ENCODE measurements at places on chromosomes 16 and 17. TPM values are rescaled to one million over a fixed set of nuclear protein-coding genes. Genes with fewer than 3 reads are reported as not detected.

The IFI35 gene
- total RNA-seq, result 16.2 TPM

The BCO1 gene
- not detected for total RNA-seq

The NTN3 gene
- total RNA-seq, result not detected

The COX11 gene
- total RNA-seq, result 19.8 TPM

The MRM3 gene
- 40.2 TPM for total RNA-seq

The ZP2 gene
- not detected for total RNA-seq

The LGALS9B gene
- not detected for total RNA-seq

The TMEM100 gene
- total RNA-seq, result 2.9 TPM

The ANTKMT gene
- 189 TPM for total RNA-seq

The VPS25 gene
- total RNA-seq, result 23.9 TPM

The TEKT1 gene
- total RNA-seq, result not detected

The ABCA3 gene
- total RNA-seq, result 21.0 TPM

The SALL1 gene
- total RNA-seq, result 0.52 TPM

The PRSS8 gene
- total RNA-seq, result 75.5 TPM

The MCRIP1 gene
- total RNA-seq, result 65.6 TPM

The CDIP1 gene
- 12.9 TPM for total RNA-seq
